Immature natural killer cell (primary cell): ENCODE measurements at places on chromosomes 3 and 15.

GRCh38 chr15:70111203-70112073 is 13.7 kb upstream of the TLE3 start:
- DNase-seq: no peak

DNA sequence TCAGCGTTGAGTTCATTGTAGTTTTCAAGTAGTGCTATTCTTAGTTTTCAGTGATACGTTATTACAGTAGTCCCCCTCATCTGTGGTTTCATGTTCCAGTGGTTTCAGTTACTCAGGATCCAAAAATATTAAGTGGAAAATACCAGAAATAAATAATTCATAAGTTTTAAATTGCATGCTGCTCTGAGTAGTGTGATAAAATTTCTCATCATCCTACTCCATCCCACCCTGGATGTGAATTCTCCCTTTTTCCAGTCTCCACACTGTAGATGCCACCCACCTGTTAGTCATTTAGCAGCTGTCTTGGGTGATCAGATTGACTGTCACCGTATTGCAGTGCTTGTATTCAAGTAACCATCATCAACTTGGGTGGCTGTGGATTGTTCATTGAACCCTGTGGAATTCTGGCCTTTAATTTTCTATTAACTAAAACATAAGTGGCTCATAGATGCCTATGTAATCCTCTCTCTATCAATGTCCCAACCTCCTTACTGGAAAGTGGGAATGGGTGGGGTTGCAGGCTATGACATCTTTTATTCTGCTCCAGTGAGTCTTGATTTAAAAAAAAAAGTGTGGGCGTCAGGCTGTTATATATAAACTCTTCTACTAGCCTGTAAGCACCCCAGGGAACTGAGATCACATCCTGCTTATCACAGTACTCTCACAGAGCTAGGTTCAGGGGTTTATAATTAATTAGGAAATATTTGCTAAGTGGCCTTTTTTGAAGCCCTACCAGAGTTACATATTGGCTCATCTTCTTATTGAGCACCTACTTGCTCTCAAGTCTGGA is 97.5 kb downstream of the CFAP20DC start:
- no peak for DNase-seq

DNA sequence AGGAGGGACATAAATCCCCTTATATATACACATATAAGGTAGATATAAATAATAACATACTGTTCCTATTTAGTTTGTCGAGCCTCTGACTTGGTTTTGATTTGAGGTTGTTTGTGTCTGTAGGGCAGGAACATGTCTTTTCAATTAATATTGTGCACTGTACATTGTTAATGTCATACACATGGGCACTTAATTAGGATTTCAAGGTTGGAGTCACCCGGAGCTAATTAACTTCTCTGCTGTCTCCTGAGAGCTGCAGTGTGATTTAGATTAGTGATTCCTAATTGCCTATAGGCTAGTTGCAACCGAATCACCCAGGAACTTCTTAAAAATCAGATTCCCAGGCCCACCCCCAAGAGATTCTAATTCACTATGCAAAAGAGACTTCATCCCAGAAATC is 50.4 kb upstream of the FILIP1L start:
- no peak for DNase-seq

GRCh38 chr15:74913041-74913440 is 6.4 kb upstream of the FAM219B start:
- DNase-seq: no peak

DNA sequence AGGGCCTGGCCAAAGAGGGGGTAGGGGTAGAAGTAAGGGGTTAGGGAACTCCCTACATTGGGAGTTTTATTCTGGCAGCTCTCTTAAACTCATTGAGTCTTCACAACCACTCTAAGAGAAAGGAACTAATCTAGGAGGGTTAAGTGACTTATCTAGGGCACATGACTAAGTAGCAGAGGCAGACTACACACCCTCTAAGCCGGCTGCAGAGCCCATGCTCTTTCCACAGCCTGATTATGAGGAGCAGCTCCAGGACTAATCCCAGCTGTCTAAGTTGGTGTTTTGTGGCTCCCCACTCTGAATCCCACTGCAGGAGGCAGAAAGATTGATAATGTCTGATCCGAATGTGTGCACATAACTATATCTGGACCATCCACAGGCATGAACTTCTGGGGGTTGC is 374.6 kb downstream of the EPHB1 start:
- DNase-seq: no peak

- peak; percentile 25 for DNase-seq
Measured at GRCh38 chr3:41167722-41168497, 31.4 kb upstream of the CTNNB1 start.
